ENCODE measurements at places on chromosomes 4 and X.

- DNase-seq, result no peak
Observed at GRCh38 chr4:34432706-34433105, 1811.6 kb downstream of the ARAP2 start.

DNA sequence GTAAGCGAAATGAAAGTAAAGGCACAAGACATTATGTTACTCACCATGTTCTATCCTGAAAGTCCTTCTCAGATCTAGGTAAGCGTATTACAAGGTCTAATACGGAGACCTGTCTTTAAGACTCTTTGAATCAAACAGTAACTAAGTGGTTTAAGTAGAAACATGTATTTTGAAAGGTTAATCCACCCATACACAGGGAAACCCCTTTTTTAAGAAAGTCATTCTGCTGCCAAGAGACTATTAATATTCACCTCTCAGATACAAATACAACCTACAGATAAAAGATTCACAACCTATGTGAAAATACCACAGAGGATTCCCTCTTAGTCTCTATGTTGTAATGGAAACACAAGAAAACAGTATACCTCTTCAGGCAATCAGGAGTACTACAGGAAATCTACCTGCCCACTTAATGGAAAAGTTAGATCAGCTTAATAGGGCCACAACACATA, 63.2 kb upstream of the TNIP3 start:
- no peak for DNase-seq

DNA sequence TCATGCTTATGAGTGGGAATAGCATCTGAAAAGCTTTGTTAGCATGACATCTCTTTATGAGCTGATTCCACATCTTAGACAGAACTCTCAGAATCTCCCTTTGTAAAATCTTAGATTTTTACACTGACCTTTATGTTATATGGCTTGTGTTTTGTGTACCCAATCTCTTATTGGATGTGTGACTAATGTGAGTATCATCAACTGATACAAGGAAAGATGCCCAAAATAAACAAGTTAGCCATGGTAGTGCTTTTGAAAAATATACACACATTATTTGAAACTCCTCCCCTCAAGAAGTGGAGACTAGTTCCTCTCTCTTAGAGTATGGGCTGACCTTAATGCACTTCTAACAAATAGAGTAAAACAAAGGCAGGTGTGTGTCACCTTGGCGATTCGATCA, 160.1 kb upstream of the NRK start:
- DNase-seq, result no peak

GRCh38 chr4:74447636-74448233, 2.8 kb downstream of the AREG start:
- DNase-seq, result no peak

DNA sequence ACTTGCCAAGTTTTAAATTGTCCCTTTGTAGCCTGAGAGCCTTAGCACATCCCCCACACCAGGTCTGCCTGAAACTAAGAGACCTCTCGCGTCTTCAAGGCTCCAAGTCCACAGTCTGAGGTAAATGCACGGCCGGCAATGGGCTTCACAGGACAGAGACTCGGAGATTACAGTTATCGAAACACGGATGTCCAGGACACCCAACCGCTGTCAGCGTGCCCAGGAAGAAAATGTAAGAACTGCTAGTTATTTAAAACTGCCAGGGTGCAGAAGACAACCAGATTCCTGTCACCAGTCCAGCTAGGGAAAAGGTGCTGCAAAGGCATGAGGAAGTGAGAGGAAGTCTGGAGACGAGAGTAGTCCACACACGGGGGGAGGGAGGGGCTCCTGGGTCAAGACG, 28.9 kb downstream of the ZNF827 start:
- no peak for DNase-seq

DNA sequence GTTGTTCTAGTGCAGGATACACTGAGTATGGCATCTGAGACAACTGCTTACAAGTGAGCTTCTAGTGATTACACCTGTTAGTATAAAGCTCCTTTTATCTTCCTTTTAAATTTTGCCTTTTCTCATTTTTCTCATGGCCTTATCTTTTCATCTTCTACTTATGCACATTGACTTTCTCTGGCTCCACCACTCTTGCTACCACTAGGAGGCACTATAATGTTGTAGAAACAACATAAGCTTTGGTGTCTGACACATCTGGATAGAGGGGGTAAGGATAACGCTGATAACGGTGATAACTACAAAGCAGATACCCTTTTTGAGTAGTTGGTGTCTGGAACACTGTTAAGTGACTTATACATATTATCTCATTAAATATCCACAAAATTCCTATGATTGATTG, 187.4 kb upstream of the TEX13C start:
- peak; percentile 17 for DNase-seq

DNA sequence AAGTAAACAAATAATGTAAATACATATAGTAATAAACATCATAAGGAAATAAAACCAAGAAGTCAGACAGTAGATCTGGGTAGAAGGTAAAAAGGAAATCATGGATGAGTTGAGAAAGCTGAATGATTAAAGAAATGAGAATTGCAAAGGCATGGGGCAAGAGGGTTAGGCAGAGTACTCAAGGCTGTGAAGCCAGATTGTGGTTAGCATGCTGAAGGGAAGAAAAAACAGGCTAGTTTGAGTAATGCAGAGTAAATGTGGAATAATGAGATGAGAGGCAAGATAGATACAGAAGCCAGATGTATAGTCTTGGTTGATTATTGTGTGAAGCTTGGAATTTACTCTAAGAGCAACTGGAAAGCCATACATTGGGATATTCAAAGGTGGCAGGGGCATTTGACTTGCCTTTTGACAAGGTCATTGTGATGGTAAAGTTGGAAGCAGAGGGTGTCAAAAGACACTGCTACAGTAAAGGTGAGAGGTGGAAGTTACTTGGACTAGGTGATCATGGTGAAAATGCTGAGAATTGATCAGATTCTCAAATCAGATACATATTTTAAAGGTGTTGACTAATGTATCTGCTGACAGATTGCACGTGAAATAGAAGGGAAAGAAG, 307.0 kb downstream of the FSTL5 start:
- DNase-seq, result no peak

DNA sequence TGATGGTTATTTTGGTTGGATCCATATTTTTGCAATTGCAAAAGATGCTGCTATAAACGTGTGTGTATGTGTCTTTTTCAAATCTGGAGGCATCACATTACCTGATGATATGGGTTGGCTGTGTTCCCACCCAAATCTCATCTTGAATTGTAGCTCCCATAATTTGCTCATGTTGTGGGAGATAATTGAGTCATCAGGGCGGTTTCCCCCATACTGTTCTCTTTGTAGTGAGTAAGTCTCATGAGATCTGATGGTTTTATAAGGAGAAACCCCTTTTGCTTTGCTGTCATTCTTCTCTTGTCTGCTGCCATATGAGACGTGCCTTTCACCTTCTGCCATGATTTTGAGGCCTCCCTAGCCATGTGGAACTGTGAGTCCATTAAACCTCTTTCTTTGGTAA, 33.4 kb downstream of the APOOL start:
- DNase-seq, result no peak

DNA sequence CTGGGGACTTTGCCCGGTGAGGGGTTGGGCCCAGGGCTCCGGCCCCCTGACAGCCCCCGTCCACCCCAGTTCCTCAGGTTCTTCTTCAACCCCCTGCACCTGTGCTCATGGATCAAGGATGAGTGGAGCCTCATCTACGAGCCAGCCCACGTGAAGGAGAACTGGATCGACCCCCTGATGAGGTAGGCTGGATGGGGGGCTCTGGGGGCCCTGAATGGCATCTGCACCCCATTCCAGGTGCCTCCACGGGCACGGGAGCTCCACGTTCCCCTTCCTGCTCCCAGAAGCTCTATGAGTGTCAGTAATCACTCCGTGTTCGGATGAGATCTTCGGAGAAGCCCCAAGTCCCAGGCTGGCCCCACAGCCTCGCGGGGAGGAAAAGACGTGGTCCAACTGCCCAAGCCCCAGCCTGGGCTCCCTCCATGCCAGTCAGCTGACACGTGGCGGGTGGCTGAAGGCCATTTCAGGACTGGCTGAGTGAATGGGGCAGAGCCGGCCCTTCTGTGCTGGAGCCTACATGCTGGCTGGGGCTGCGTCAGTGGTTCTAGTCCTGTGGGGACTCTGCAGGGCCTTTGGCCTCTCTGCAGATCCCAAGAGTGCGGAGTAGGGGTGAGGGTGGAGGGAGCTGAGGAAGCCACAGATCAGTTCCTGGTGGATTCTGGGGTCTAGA, 24.4 kb downstream of the CFAP99 start:
- DNase-seq, result no peak

- no peak for DNase-seq
Observed at GRCh38 chrX:129717892-129718291, 20.9 kb upstream of the XPNPEP2 start.

GRCh38 chrX:65601530-65602220, 65.8 kb upstream of the MSN start:
- DNase-seq, result no peak

Data from NCI-H446 (cell line).